ENCODE measurements at places on chromosomes 1 and 21. TPM values are rescaled to one million over a fixed set of nuclear protein-coding genes. Genes with fewer than 3 reads are reported as not detected.

GRCh38 chr1:121458291-121459048 lies 273.7 kb downstream of the SRGAP2C start:
- no peaks in the 10 kb centered on the region for H3K36me3 ChIP-seq
- H3K4me1 ChIP-seq = no peaks in the 10 kb centered on the region
- H3K27me3 ChIP-seq = no peaks in the 10 kb centered on the region
- H3K4me3 ChIP-seq = no peak overlapping the region

- no peaks in the 10 kb centered on the region for H3K27me3 ChIP-seq
- no peaks in the 10 kb centered on the region for H3K36me3 ChIP-seq
- no peak overlapping the region for H3K27ac ChIP-seq
- H3K4me1 ChIP-seq = no peaks in the 10 kb centered on the region
- no peak overlapping the region for H3K4me3 ChIP-seq
- no peak for DNase-seq
Observed at GRCh38 chr1:59900640-59901039, 25.9 kb downstream of the CYP2J2 start.

DNA sequence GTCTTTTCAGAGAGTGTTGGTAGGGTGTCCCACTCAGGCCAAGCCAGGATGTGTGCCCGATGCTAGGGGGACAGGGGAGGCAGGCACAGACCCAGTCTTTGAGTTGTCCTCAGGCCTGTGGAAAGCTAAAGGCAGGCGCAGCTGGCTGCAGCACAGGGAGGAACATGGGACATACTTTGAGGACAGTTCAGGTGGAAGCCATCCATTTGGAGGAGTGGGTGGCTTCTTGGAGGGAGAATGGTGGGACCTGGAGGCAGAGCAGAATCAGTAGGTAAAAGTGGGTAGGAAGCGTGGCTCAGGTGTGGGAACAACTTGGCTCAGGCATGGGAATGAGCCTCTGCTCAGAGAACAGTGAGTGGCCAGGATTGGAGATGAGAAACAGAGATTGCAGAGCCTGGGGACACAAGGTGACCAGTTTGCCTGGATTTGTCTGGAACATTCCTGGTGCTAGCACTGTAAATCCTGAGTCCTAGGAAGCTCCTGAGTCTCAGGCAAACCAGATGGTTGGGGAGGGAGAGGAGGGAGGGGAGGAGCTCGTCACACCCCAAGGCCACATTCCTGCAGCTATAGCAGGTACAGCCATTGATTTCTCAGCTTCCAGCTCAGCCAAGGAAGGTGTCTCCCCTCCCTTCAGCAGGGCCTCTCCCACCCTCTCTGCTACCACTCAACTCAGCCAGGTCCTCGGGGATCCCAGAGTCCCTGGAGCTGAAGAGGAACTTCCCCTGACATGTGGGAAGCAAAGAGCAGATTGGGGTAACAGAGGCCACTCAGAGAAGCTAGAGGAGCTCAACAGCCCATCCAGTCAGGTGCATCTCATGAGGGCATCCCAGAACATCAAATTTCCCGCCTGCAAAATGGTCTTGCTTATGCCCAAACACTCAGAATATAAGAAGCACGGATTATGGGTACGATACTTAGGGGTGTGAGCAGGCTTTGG lies 65.2 kb upstream of the TINAGL1 start:
- DNase-seq = no peak
- H3K27me3 ChIP-seq = no peaks in the 10 kb centered on the region
- no peak overlapping the region for H3K4me3 ChIP-seq
- no peak overlapping the region for H3K27ac ChIP-seq

DNA sequence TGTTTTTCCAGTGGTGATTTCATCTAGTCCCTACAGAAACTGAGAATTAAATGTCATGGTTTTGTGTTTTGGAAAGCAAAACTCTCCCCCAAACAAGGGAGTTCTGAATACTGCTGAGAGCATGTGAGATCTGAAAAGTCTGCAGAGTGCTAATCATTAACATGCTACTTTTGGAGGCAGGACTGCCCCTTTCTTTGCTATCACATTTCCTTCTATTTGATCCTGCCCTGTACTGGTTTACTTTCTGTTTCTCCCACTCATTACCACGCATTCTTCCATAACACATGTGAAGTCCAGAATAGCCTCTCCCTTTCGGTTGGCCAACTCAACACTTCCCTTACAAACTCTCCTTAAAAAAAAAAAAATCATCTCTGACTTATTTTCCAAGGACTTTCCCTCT lies 63.6 kb downstream of the GADD45A start:
- peaks cover 19% of the 10 kb centered on the region for H3K4me1 ChIP-seq
- H3K27ac ChIP-seq = peak overlapping the region; percentile 99
- no peak for DNase-seq
- no peaks in the 10 kb centered on the region for H3K36me3 ChIP-seq

DNA sequence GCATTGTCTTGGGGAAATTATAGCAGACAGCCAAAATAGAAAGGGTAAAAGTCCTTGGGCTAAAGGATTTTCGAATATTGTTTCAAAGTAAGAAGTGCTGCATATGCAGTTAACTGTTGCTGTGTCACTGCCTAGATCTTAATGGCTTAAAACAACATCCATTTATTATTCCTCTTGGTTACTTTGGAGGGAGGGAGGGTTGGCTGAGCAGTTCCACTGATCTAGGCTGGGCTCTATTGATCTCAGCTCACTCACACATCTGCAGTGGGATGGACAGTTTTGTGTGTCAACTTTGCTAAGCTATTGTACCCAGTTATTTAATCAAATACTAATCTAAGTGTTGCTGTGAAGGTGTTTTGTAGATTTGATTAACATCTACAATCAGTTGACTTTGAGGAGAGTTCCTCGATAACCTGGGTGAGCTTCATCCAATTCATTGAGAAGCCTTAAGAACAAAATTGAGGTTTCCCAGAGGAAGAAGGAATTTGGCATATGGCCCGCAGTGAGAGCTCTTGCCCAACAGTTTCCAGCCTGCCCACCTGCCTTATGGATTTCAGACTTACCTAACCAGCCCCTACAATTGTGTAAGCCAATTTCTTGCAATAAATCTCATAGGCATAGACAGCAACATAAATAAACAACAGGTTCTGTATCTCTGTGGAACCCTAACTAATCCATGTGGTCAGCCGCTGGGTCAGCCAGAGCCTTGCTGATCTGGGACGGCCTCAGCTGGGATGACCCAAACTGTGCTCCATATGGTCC lies 187.3 kb downstream of the AK5 start:
- H3K27me3 ChIP-seq = no peaks in the 10 kb centered on the region
- no peaks in the 10 kb centered on the region for H3K36me3 ChIP-seq
- no peak overlapping the region for H3K4me3 ChIP-seq
- no peak for DNase-seq
- H3K4me1 ChIP-seq = no peaks in the 10 kb centered on the region
- peak overlapping the region; percentile 24 for H3K27ac ChIP-seq

- peaks cover 10% of the 10 kb centered on the region for H3K4me1 ChIP-seq
- DNase-seq = no peak
- H3K27me3 ChIP-seq = no peaks in the 10 kb centered on the region
- no peak overlapping the region for H3K4me3 ChIP-seq
Observed at GRCh38 chr1:231413749-231414082, 8.4 kb downstream of the EGLN1 start.

GRCh38 chr1:10211805-10212410 lies 1.5 kb downstream of the KIF1B start:
- H3K4me1 ChIP-seq = peaks cover 3% of the 10 kb centered on the region
- DNase-seq = no peak
- H3K36me3 ChIP-seq = no peaks in the 10 kb centered on the region
- peak overlapping the region; percentile 97 for H3K4me3 ChIP-seq
- H3K27me3 ChIP-seq = no peaks in the 10 kb centered on the region
- H3K27ac ChIP-seq = no peak overlapping the region

- no peaks in the 10 kb centered on the region for H3K4me1 ChIP-seq
- H3K36me3 ChIP-seq = no peaks in the 10 kb centered on the region
- H3K27ac ChIP-seq = no peak overlapping the region
- H3K27me3 ChIP-seq = no peaks in the 10 kb centered on the region
- peak; percentile 22 for DNase-seq
Observed at GRCh38 chr1:22329148-22329515, 122.5 kb upstream of the ZBTB40 start.

- no peak overlapping the region for H3K27ac ChIP-seq
- H3K36me3 ChIP-seq = no peaks in the 10 kb centered on the region
- no peak overlapping the region for H3K4me3 ChIP-seq
- H3K27me3 ChIP-seq = no peaks in the 10 kb centered on the region
- no peak for DNase-seq
- no peaks in the 10 kb centered on the region for H3K4me1 ChIP-seq
Observed at GRCh38 chr21:42291751-42292562, 23.3 kb downstream of the TFF3 start.

- DNase-seq = no peak
- no peaks in the 10 kb centered on the region for H3K36me3 ChIP-seq
- H3K27me3 ChIP-seq = no peaks in the 10 kb centered on the region
- no peaks in the 10 kb centered on the region for H3K4me1 ChIP-seq
- no peak overlapping the region for H3K27ac ChIP-seq
- H3K4me3 ChIP-seq = no peak overlapping the region
Observed at GRCh38 chr1:15957221-15958095, 18.4 kb downstream of the ZBTB17 start.

DNA sequence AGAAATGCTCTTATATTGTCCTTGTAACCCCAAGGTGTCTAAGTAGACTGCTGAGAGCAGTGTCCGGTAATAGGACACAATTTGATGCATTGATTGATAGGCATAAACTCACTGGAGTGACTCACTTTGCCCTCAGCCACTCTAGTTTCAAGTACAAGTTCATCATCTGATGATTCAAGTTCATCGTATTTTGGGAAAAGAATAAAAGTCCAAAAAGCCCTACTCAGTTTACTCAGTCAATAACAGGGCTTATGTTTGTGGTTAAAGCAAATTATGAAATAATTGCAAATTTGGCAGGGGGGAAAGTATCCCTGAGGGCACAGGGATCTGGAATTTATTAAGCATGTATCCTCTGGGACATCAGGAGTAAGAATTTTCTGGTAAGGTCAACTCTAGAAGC lies 7.6 kb upstream of the ATF3 start:
- no peaks in the 10 kb centered on the region for H3K36me3 ChIP-seq
- H3K4me3 ChIP-seq = no peak overlapping the region
- peaks cover 3% of the 10 kb centered on the region for H3K4me1 ChIP-seq
- no peak overlapping the region for H3K27ac ChIP-seq

Gene IL22RA1
- total RNA-seq = 0.23 TPM

Gene NID1
- total RNA-seq = 63.3 TPM

Gene SLC37A1
- total RNA-seq = 11.7 TPM

Gene NDC1
- 6.9 TPM for total RNA-seq

Measured in aorta (tissue), 5 donors.